ENCODE measurements at places on chromosomes 4 and X. TPM values are rescaled to one million over a fixed set of nuclear protein-coding genes. Genes with fewer than 3 reads are reported as not detected.

The SPIN2A gene
- not detected for total RNA-seq

The TBC1D19 gene
- total RNA-seq = 54.9 TPM

DNA sequence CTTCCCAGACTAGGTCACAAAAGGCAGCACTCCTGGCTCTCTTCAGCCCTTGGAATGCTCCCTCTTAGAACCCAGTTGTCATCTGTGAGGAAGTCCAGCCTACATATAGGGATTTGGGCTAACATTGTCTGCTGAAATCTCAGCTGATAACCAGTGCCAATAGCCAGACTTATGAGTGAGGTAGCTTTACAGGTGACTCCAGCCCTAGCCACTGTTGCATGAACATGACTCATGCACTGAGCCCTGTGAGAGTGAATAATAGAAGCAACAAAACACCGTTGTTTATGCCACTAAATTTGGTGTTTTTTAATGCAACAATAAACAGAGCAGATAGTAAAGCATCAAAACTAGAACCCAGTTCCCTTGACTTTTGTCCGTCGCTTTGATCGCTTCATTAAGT is 433.2 kb downstream of the STIM2 start:
- DNase-seq = no peak

DNA sequence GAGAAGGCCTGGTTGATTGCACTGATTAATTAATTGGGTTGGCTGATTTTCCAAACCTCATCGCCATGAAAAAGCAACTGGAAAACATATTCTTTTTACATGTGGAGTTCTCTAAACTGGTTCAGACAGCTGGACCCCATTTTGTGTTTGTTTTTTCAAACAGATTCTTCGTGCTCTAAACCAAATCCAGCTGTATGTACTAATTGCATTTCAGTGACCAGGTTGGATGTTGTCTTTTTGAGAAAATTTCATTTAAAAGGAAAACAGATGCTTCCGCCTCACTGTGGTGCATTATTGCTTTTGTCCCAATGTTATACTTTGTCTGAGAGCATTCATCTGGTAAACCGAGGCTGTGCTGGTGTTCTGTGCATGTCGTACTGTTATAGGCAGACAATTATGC is 67.8 kb upstream of the LNX1 start:
- no peak for DNase-seq

The SHROOM2 gene
- 0.17 TPM for total RNA-seq

The HTR2C gene
- not detected for total RNA-seq

The SPANXN3 gene
- total RNA-seq = not detected

Data from NCI-H460 (cell line).